NCI-H774 (cell line): ENCODE measurements at places on chromosomes 13 and 19.

GRCh38 chr13:50016444-50016843 lies 1.2 kb downstream of the KCNRG start:
- no peak for DNase-seq

DNA sequence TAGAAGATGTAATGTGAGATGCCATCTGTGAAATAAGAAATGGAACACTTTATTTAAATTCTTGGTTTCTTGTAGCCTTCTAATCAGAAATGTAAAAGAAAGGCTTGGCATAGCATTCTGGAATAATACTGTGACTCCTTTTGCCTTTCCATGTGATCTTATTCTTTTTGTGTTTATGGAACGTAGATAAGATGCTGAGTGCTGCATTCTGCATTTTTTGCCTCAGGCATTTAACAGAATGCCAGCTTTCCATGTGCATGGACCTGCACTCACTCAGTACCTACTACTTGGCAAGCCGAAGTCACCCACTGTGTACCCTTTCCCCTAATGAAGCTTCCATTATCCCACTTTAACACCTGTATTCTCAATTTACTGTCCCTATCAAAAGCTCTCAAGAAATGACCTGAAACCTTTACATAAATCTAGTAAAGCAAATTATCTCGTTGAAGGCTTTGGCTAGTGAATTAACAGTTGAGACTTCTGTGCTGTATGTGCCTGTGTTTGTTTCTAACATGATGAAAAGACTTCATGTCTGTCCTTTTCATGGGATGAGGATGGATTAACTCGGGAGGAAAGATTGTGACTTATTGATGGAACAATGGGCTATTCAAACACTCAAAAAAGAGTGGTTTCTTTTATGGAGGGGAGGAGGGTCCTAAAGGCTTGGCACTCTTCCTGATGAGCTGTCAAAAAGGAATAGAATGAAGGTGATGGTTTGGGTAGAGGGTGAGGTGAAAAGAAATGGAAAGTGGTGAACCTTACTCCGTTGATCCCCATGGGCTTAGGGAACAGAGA lies 44.7 kb upstream of the FRY start:
- DNase-seq = no peak

DNA sequence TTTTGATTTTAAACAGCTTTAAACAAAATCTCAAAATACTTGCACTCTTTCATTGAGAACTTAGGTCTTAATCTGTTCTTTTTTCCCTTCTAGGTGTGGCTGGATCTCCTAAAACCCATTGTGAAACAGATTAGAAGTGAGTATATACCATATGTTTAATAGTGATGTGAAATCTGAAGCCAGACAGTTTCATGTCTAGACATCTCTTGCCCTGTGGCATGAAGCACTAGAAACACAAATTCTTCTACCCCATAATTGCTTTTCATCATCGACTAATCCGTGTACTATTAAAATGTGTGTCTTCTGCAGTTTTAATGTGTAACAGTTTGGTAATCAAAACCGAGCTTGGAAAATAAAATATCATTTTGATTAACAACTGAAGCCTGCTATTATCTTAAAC lies 188.2 kb upstream of the RNF113B start:
- no peak for DNase-seq

- DNase-seq = no peak
These were observed 6.1 kb downstream of the DOCK6 start for GRCh38 chr19:11256189-11256588.

DNA sequence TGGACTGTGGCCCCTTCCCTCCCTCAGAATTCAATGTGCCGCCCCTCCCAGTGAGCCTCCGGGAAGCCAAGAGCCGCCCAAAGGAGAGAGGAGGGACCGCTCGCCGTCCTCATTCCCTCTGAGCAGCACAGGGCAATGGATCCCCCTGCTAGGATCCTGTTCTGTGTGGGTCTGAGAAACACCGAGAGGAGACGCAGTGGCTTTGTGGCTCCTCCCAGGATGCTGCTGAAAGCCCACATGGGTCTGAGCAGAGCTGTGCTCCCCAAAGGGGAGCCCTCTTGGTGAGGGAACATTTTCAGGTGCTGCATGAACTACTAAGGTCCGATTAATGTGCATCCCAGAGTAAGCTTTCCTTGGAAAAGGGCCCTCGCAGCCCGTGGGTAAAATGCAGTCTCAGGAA lies 30.4 kb downstream of the DHRS12 start:
- no peak for DNase-seq

- no peak for DNase-seq
These were observed 142.2 kb downstream of the IRS2 start for GRCh38 chr13:109644069-109644750.

GRCh38 chr19:47609906-47610894 lies 1.3 kb downstream of the BICRA start:
- DNase-seq = no peak

GRCh38 chr19:6717441-6717971 lies 2.9 kb downstream of the C3 start:
- DNase-seq = no peak
